Kidney (tissue), 22 donors: ENCODE measurements at places on chromosomes 2 and 18. TPM values are rescaled to one million over a fixed set of nuclear protein-coding genes. Genes with fewer than 3 reads are reported as not detected.

DNA sequence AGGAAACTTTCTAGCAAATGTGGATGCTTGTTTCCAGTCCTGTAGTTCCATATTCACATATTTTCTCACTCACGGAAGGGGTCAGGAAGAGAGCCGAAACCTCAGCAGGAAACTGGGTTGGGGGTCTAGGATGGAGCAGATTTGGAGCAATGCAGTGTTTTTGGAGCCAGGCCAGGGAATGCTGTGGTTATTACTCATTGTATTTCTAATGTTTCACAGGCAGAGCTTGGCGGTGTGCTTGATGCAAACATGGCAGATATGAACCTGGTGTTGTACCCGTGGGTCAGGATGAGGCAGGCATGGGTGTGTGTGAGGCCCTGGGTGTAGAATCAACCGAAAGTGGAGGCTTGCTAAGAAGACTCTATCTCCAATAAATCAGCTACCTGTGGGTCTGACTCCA, 34.6 kb upstream of the ACKR3 start:
- H3K27me3 ChIP-seq: no peaks in the 10 kb centered on the region
- no peaks in the 10 kb centered on the region for H3K36me3 ChIP-seq
- no peaks in the 10 kb centered on the region for H3K4me1 ChIP-seq
- no peak overlapping the region for H3K4me3 ChIP-seq

DNA sequence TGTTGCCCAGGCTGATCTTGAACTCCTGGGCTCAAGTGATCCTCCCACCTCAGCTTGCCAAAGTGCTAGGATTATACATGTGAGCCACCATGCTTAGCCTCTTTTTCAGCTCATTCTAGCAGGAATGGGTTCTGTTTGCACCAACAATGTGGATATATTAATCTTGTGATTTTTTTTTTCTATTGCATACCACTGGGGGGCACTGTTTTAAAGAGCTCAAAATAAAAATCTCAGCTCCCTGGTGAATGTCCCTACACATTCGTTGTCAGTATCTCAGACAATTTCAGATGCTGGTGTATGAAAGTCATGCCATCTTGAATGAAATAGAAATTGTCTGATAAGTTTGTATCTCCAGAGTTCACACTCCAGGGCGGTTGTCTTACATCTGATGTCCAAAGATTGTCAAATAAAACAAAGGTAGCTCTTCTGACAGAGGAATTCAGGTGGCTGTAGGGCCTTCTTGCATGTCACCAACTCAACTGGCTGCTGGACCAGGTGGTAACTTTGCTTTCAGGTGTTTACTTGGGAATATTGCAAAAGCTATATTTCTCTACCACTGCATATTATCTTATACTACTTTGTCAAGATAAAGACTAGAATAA, 3.1 kb upstream of the MATN3 start:
- DNase-seq: peak; percentile 63
- no peaks in the 10 kb centered on the region for H3K27me3 ChIP-seq
- H3K4me1 ChIP-seq: no peaks in the 10 kb centered on the region
- H3K36me3 ChIP-seq: no peaks in the 10 kb centered on the region
- no peak overlapping the region for H3K4me3 ChIP-seq
- no peak overlapping the region for H3K27ac ChIP-seq

DNA sequence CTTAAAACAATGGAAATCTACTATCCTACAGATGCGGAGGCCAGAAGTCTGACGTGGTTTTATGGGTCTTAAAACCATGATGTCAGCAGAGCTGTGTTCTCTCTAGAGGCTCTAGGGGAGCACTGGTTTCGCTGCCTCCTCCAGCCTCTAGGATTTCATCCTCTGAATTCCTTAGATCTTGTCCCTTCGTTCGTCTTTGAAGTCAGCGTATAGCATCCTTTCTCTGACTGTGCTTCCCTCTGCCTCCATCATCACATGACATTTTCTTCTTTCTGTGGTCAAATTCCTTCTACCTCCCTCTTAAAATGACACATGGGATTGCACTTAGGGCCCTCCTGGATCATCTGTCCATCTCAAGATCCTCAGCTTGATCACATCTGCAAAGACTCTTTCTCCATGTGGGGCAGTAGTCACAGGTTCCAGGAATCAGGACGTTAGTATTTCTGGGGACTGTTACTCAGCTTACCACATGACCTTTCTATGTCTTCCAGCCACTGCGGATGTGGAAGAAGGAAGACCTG, 22.7 kb upstream of the NCK2 start:
- no peaks in the 10 kb centered on the region for H3K4me1 ChIP-seq
- H3K27me3 ChIP-seq: no peaks in the 10 kb centered on the region
- no peak for DNase-seq
- no peak overlapping the region for H3K27ac ChIP-seq
- no peak overlapping the region for H3K4me3 ChIP-seq

- no peaks in the 10 kb centered on the region for H3K4me1 ChIP-seq
- H3K36me3 ChIP-seq: no peaks in the 10 kb centered on the region
- no peak overlapping the region for H3K4me3 ChIP-seq
- DNase-seq: no peak
- H3K27me3 ChIP-seq: no peaks in the 10 kb centered on the region
Observed at GRCh38 chr2:196534495-196534894, 105.0 kb upstream of the CCDC150 start.

GRCh38 chr18:22176420-22177326, 7.3 kb downstream of the GATA6 start:
- peak overlapping the region; percentile 21 for H3K4me3 ChIP-seq
- H3K27ac ChIP-seq: no peak overlapping the region
- H3K27me3 ChIP-seq: peaks cover 45% of the 10 kb centered on the region
- H3K36me3 ChIP-seq: no peaks in the 10 kb centered on the region
- DNase-seq: peak; percentile 33
- no peaks in the 10 kb centered on the region for H3K4me1 ChIP-seq

MARCHF4 gene
- not detected for total RNA-seq

DSG4 gene
- total RNA-seq: not detected
